ENCODE measurements at places on chromosomes 13 and 19. TPM values are rescaled to one million over a fixed set of nuclear protein-coding genes. Genes with fewer than 3 reads are reported as not detected.

DNA sequence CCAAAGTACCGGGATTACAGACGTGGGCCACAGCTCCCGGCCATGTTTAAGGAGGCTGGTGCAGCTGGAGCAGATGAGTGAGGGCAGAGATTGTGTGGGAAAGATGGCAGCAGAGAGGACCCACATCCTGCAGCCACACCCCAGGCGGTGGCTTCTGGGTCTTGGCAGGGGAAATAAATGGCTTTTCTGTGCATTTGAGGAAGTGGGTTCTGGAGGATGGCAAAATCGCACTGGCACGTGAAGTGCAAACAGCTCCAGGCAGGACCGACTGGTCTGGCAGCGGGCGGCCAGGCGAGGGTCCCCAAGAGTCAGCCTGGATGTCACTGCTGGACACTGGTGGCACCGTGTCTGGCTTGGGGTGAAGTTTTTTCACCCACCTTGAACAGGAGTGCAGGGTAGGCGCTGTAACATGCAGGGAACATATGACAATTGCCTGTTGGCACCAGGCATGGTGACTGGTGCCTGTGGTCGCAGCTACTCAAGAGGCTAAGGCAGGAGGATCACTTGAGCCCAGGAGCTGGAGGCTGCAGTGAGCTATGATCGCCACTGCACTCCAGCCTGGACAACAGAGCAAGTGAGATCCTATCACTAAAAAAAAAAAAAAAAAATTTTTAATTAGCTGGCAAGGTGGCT, 8.4 kb downstream of the B3GNT3 start:
- no peak for DNase-seq

- no peak for DNase-seq
Observed at GRCh38 chr19:42542791-42543190, 14.5 kb upstream of the CEACAM1 start.

GRCh38 chr19:11190501-11190900, 6.8 kb downstream of the KANK2 start:
- no peak for DNase-seq

DNA sequence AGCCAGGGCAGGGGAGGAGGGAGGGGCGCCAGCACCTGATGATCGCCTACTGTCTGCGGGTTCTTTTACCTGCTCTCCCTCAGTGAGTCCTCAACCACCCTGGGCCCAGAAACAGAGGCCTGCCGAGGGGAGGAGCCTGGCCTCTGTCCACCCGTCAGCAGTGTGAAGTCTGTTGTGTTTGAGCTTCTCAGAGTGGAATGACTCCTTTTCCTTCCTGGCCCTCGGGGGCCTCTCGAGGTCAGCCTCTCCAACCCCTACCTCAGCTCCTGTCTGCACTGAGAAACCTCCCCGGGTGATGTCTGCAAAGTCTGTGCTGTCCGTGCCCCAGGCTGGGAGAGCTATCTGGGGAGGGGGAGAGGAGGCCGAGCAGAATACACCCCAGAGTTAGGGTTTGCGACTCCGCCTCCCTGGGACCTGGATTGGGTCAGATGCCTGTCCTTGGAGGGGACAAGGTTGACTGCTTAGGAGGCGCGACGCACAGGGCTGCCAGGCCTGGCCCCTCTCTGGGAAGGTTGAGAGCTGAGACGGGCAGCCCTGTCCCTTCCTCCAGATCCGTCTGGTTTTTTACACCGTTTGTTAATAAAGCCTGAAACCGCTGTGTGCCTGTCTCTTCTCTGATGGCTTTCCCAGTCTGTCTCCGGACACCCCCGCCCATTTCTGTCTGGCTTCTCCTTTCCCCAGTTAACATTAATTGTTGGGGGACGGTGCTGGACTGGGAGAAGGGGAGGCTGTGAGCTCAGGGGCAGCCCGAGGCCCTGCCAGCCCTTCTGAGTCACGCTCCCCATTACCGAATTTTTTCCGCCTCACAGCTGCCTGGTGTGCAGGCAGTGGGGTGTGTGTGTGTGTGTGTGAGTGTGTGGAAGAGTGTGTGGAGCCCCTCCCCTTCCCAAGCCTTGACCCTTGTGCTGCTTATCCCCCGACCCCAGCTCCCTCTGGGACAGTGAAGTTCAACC, 989 bp upstream of the SSC5D start:
- peak; percentile 94 for DNase-seq

- DNase-seq = no peak
Observed at GRCh38 chr13:23725922-23726321, 155.7 kb downstream of the TNFRSF19 start.

Gene PCDH8
- total RNA-seq = not detected

Gene MCEMP1
- total RNA-seq = not detected

All from uterus (tissue), 4 donors.